ENCODE measurements at places on chromosomes 12 and 14. TPM values are rescaled to one million over a fixed set of nuclear protein-coding genes. Genes with fewer than 3 reads are reported as not detected.

INHBC gene
- total RNA-seq = not detected

CD4 gene
- total RNA-seq = not detected

FOXN4 gene
- total RNA-seq = not detected

TPPP2 gene
- total RNA-seq = not detected

BICDL1 gene
- not detected for total RNA-seq

GRCh38 chr12:113075137-113075683, 18.7 kb downstream of the DTX1 start:
- no peak for DNase-seq

GRCh38 chr14:58280954-58281787, 17.2 kb upstream of the ARID4A start:
- peak; percentile 85 for DNase-seq

GRCh38 chr12:94074980-94075629, 73.3 kb upstream of the PLXNC1 start:
- peak; percentile 97 for DNase-seq

- DNase-seq = peak; percentile 40
Observed at GRCh38 chr12:58819985-58820384, 100.3 kb downstream of the LRIG3 start.

GRCh38 chr14:32171469-32171868, 30.4 kb upstream of the RNU6-7 start:
- DNase-seq = no peak

DNA sequence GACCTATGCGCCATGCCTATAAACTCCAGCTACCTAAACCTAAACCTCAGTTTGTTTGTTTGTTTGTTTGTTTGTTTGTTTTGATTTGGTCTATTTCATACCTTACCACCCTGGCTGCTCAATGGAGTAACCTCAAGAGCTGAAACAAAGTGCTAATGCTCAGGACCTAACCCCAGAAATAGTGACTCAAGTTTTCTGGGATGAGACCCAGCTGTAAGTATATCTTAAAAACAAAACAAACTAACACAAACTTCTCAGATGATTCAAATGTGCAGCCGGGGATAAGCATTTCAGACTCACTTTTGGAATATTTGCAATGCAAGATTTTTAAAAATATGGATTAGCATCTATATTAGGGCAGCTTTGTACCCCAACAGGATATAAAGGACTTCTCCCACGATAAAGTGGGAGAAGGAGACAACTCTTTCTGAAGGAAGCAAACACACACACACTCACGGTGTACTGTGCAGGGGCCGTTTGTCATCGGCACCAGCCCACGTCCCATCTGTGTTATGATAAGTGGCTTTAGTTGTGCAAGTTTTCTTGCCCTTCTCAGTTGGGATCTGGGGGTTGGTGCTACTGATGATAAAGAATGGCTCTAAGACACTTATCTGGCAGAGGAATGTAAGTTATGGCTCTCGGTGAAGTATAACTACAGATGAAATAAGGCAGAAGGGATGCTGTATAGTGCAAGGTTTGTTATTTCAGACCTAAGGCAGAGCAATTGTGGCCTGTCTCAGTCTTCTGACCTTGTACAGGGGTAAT, 516.7 kb upstream of the TMEM132C start:
- DNase-seq = peak; percentile 43

GRCh38 chr12:1629338-1630132, 504 bp downstream of the WNT5B start:
- DNase-seq = no peak

DNA sequence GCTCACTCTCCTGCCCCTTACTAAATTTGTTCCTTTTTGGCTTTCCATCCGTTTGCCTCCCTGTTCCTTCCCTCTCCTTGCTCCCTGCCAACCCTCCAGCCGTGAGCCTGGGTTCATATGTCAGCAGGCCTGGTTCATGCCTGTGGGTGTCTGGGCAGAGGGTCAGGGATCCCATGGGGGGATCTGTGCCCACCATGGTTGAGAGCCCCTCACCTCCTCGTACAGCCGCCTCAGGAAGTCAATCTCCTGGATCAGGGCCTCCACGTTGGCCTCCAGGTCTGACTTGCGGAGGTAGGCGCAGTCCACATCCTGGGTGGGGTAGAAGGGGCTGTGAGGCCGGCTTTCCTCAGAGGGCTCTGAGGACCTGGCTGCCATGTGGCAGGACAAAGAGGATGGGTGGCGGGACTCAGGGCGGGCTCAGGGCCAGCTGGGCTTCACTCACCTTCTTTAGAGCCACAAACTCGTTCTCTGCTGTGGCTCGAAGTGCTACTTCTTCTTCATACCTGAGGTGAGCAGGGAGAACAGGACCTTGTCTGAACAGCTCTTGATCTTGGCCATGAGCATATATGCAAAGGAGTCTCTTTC, 3.6 kb downstream of the KRT83 start:
- no peak for DNase-seq

- no peak for DNase-seq
Observed at GRCh38 chr12:22810036-22810435, 185.1 kb downstream of the ETNK1 start.

GRCh38 chr14:65791191-65791981, 378.9 kb downstream of the FUT8 start:
- DNase-seq = peak; percentile 14

DNA sequence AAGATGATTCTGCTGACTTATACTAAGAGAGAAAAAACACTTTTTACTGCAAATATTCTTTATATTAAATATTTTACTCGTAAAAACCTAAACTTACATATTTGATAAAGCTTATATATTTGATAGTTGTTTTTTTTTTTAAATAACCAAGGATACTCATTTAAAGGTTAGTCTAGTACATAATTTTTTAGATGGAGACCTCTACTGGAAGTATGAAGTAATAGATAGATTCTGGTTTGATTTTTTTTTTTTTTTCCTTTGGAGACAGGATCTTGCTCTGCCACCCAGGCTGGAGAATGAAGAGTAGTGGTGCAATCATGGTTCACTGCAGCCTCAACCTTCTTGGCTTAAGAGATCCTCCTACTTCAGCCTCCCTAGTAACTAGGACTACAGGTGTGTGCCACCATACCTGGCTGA, 16.4 kb downstream of the ARID2 start:
- DNase-seq = peak; percentile 61

DNA sequence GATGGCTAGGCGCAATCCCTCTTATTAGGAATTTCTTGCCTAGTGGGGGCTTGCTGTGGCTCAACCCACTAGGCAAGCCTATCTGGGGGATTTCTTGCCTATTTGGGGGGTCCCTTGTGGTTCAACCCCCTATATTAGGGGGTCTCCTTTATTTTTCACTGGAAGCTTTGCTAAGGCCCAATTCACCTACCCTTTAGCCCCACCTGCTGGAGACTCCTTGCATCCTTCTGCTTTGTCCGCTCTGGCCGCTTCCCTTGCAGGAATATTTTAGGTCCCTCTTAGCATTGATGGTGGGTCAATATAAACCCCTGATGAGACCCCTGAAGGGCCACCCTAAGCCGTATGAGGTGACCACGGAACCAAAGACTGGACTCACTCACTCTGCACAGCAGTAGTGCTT, 1552.1 kb downstream of the AACS start:
- peak; percentile 5 for DNase-seq

DNA sequence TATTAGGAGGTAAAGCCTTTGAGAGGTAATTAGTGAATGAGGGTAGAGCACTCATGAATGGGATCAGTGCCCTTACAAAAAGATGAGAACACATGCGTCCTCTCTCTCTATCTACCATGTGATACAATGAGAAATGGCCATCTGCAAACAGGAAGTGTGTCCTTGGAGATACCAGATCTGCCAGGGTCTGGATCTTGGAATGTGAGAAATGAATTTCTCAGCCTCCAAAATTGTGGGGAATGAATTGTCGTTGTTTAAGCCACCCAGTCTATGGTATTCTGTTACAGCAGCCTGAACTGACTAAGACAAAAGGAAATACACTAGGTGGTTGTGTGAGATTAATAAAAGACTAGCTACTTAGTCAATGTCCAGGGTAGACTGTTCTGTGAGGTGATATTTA, 366.6 kb downstream of the NELL2 start:
- DNase-seq = no peak

GRCh38 chr12:107415071-107415470, 270.5 kb upstream of the PWP1 start:
- peak; percentile 89 for DNase-seq

DNA sequence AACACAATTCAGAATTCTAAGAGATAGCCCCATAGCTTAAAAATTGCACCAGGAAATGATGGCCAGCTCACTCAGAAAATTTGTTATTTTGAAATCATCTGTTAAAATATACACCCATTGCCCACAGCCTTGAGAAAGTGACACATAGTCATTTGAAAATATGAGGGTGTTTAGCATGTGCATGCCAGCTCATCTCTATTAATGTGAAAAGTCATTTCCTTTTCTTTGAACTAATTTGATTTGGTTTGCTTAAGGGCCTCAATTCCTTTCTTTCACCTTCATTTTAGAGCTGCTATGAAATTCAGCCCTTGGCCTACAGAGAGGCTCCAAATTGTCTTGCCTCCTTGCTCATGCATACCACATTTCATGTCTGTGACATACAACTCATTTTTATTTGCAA, 241.4 kb downstream of the PHLDA1 start:
- peak; percentile 71 for DNase-seq

DNA sequence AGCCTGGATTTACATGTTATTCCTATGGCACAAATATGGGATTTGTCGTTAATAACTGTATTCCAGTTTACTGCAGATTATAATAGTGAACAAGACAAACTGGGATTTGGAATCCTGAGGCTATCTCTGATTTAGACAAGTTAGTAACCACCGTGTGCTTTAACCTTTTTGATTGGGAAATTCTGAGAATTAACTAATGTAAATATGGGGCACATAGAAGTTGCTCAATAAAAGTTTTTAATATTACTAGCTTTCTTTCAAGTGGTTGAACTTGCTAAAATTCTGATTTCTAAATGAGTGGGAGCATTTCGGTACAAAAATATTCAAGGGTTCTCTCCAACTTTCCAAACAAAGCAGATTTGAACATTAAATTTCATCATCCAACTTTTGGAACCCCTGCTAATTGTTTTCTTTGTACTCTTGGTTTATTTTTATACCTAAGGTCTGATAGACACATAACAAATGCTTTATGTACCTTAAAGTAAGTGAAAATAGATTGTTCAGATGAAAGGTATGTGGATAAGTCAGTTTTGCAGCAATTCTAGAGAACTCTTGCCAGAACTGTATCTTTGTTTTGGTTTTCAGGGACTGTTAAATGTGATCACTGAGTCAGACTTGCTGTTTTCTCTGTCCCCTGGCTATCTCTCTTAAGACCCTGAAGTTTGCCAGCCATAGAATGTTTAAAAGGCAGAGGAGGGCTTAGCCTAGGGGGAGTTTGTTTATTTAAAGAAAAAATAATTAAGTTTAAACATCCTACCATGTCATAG, 57.5 kb downstream of the FRS2 start:
- DNase-seq = peak; percentile 77

DNA sequence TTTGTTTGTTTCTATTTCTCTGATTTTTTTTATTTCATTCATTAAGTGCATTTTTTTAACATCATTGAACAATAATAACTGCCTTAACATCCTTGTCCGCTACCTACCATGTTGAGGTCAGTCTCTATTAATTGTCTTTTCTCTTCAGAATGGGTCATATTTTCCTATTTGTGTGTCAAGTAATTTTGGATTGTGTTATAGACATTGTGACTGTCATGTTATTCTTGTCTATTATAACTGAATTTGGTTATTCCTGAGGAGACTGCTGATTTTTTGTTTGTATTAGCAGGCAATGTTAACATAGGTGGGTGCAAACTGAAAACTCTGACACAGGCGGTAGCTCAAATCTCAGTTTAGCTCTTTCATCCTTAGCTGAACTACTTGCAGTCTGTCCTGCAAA, 169.9 kb downstream of the DICER1 start:
- no peak for DNase-seq

Measured in GM23248 (cell line).